A549 (cell line): ENCODE measurements at places on chromosomes 1 and 21.

DNA sequence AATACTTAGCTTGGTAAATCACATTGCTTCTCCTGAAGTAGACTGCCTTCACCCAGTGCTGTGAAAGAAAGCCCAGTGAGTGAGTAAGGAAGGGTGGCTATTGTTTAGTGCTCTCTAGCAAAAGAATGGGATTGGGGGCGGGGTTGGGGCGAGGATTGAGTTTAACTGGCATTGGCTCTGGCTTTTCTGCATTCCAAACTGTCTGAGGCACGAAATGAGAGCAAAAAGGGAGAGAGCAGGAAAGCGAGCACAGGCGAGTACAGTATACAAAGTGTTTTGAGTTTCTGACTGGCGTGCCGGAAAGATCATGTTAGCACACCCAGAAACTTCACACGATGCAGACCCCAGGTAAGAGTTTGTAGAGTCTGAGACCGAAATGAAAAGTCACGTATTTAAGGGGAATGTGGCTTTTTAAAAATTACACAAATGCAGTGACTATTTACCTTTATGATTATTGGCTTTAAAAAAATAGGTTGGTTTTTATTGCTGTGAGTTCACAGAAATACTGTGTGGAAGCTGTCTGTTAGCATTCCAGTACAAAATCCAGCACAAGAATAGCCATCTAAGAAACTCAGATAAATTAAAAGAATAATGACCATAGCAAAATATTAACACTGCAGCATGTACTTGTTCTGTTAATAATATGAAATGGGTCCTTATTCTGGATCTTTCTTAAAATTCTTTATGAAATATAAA lies 155.4 kb downstream of the CLEC20A start:
- no peak for DNase-seq

- DNase-seq: no peak
Measured at GRCh38 chr1:240827786-240828185, 215.8 kb upstream of the GREM2 start.

- DNase-seq: no peak
Measured at GRCh38 chr1:211639475-211640300, 35.7 kb downstream of the NEK2 start.

DNA sequence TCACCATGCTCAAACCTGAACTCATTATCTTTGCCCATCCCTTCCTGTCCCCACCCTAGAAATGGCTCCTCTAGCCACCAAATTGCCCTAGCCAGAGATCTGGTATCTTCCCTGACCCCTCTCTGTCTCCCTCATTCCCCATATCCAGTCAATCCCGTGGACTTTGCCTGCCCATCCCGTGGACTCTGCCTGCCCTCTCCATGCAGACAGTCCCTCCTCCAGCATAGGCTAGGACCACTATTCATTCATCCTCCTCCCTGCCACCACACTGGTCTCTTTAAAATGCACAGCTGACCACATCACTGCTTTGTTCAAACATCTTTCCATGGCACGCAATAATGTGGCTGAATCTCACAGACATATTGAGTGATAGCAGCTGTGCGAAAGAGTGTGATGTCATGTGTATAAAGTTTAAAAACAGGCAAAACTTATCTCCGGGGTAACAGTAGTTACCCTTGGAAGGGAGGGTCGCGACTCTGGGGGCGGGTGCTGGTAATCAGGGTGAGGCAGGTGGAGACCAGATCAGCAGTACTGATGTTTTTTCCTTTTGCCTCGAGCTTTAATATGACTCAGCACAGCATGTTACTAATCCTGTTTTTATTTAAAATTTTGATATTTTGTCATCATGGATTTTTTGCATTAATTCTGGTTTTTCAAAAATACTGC lies 4.8 kb upstream of the SLC2A1 start:
- peak; percentile 72 for DNase-seq

- DNase-seq: no peak
Measured at GRCh38 chr1:234525099-234525799, 46.3 kb upstream of the TARBP1 start.

- peak; percentile 71 for DNase-seq
Measured at GRCh38 chr1:54810153-54810942, 9.2 kb upstream of the TTC22 start.

GRCh38 chr1:245869847-245870246 lies 637.2 kb downstream of the SMYD3 start:
- no peak for DNase-seq

GRCh38 chr1:114011796-114012195 lies 32.5 kb downstream of the OLFML3 start:
- no peak for DNase-seq

GRCh38 chr1:30034627-30035521 lies 688.5 kb downstream of the MATN1 start:
- DNase-seq: no peak

- no peak for DNase-seq
Measured at GRCh38 chr1:175826705-175827104, 83.3 kb upstream of the TNR start.

- no peak for DNase-seq
Measured at GRCh38 chr1:56188221-56188620, 391.1 kb downstream of the PLPP3 start.

- DNase-seq: no peak
Measured at GRCh38 chr1:183567584-183567983, 22.7 kb downstream of the NCF2 start.

- DNase-seq: no peak
Measured at GRCh38 chr1:40736085-40736531, 44.6 kb downstream of the NFYC start.

GRCh38 chr1:178458203-178458602 lies 38.6 kb downstream of the CLEC20A start:
- no peak for DNase-seq

GRCh38 chr1:30383221-30383711 lies 340.1 kb downstream of the MATN1 start:
- no peak for DNase-seq

DNA sequence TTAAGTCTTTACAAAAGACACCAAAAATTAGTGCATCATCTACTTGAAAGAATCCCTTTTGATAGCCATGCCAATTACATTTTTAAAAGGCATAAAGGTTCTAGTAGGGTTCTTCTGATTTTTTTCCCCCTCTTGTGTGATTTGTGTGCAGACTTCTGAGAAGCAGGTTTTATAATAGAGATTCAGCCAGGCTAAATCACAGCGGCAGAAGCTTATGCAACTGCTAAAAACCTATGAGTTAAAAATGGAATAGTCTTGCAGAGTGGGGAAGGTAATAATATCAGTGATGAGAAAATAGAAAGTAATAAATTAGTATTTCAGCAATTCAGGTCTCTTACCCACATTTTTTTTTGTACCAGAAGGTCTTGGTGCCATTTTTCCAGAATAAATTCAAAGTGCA lies 17.7 kb downstream of the STUM start:
- no peak for DNase-seq

- no peak for DNase-seq
Measured at GRCh38 chr1:171981303-171981702, 140.0 kb downstream of the DNM3 start.

DNA sequence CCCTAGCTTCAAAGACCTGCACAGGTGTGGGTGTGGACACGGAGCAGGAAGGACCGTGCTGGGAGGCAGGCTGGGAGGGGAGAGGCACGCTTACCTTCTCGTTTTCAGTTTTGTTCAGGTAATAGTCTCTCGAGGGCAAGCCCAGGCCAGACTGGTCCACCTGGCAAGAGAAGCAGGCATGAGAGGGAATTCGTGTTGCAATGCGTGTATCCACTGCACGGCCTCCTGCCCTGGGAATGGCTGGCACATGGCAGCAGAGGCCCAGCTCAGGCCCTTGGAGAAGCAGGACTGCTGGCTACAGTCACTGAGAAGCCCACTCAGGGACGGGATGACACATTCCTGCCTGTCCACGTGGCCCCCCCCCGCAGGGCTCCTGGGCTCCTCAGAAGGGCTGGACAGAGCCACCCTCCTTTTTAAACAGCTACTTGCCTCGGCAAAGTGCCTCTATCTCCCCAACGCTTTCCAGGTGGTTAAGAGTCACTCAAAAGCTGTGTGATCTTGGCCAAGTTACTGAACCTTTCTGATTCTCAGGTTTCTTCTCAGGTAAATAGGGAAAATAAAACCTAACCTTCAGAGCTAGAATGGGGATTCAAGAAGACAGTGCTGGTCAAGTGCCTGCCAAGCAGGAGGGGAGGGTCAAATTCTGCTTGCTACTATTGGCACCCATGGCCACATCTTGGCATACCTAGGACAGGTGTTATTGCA lies 32.7 kb downstream of the ECE1 start:
- DNase-seq: no peak

DNA sequence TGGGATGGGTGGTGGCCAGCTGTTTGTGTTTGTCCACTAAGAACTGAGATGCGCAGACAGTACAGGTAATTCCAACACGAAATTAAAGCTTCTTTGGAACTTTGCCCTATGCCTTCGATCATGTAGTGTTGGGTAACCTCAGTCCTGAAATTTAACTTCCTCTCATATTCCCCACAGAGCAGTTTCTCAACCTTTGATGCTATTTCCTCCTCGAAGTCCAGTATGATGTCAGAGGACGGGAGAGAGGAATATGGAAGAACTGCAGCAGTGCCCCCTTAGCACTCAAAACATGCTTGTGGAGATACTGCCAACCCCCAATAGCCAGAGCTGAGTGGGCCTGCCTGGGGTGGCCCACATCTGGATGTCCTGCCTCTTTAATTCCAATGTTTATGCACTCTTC lies 3.6 kb downstream of the LPAR3 start:
- DNase-seq: no peak

DNA sequence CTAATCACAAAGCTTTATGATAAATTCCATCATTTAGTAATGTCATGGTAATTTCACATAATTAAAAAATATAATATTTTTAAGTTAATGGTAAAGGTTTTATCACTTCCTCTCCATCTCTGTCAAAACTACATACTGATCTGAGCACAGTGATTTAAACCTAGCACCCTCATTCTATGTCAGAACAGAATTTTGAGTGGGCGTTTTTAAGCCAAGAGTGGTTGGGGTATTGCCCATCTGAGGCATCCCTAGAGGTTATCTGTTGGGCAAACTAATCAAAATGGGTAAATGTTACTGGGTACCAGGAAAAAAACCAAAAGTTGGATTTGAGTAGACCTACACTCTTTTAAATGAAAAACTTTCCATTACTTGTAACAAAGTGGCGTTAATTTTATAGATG lies 100.7 kb upstream of the GFI1 start:
- no peak for DNase-seq
